HCT116 (cell line): ENCODE measurements at places on chromosomes 7 and 10.

DNA sequence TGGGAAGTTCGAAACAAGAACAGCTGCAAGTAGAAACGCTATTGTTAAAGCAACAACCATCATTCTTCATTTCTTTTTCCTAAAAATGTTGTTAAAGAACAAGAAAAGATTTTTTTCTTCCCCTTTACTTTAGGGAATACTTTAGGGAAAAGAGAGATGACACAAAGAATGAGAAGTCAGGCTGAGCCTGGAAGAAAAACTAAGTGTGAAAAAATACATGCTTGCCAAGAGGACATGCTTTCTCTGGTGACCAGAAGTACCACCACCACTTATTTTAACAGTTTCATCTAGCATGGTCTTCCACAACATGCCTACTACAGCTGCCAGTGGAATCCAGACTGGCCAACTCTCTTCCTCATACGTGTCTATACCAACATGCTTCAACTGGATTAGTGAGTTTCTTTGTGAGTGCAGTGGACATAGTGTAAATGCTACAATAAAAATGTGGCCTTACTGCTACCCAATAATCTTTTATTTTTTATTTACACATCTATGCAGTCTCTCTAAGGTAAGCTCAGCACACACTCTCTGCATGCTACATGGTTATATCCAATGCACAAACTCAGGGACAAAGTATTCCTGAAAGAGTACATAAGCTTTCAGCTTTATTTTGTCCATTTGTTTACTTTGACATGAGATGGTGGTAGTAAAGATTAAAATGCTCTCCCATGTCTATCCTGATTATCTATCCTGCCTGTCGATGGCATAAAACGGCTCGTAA is 196.2 kb downstream of the TAX1BP1 start:
- DNase-seq: no peak

- no peak for DNase-seq
Measured at GRCh38 chr7:101999393-101999792, 182.0 kb downstream of the CUX1 start.

DNA sequence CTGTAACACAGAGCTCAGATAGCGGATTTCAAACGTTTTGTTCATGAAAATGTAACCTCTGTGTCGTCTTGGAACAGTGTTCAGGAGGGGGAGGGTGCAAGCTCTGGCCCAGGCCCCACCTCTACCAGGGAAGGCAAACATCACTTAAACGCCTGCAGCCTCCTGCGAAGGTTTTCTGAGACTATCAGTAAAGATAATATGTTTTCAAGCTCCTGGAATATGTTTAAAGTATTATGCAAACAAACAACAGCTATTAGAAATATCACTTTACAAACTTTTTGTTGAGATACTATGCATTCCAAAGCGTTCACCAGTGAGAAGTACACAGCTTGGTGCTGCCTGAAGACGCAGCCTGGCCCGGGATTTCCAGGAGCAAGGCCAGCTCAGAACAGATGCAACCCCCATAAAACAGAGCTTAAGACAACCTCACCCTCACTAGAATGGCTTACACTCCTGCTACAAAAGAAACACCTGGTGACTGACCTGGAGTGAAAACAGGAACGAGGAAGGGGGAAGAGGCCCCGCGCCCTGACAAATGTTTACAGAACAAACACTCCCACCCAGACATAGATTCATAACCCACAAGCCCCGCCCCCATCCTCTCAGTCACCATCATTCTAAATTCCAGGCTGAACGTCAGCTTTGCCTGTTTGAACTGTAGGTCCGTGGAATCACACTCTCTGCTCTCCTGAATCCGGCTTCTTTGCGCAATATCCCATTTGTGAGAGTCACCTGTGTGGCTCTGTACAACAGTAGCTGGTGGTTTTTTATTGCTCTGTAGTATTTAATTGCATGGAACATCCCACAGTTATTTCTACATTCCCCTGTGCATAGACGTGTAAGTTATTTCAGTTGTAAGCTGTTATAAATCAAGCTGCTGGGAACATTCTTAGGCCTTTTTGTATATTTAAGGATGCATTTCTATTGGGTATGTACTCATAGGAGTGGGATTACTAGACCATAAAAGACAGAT is 155.0 kb downstream of the PTPRN2 start:
- no peak for DNase-seq

DNA sequence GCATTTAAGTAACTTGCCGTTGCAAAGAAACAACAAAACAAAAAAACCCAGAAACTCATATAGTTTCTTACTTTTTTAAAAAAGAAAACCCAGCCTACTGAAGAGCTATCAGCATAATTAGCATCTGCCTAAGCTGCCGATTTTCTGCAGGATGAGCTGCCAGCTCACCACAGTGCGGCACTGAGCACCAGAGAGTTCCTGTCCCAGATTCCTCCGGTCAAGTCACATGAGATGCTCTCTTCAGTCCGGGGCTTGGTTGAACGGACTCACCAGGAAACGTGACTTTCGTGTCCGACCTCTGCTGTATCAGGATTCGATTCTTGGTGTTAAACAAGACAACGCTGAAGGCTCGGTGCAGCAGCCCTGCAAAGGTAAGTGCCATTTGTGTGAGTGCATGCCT is 3.2 kb downstream of the IDI2 start:
- DNase-seq: no peak

GRCh38 chr10:129712000-129712399 is 245.0 kb downstream of the MGMT start:
- no peak for DNase-seq

- DNase-seq: no peak
Measured at GRCh38 chr10:58982470-58983239, 193.8 kb upstream of the PHYHIPL start.
